Lower lobe of right lung (tissue), 2 donors: ENCODE measurements at places on chromosomes 1 and 21. TPM values are rescaled to one million over a fixed set of nuclear protein-coding genes. Genes with fewer than 3 reads are reported as not detected.

The CELA2B gene
- total RNA-seq = not detected

The PODN gene
- 64.0 TPM for total RNA-seq

DNA sequence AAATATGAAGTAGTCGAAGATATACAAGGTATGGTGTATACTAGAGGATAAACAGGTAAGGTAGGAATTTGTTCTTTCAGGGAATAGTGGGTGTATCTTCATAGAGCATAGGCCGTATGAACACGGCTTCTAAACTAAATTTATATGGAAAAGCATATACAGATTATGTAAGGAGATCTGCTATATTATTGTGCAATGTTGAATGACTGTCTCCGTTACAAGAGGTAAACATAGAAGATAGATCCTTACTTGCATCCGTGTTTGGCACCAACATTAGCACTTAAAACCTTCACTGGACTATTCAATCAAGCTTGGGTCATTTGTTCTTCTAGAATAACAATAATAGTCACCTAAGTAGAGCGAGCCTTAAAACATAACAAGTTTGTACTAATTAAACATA is 45.9 kb downstream of the CLEC20A start:
- no peak overlapping the region for H3K27ac ChIP-seq
- no peak for DNase-seq
- no peak overlapping the region for H3K4me3 ChIP-seq
- peaks cover 33% of the 10 kb centered on the region for H3K36me3 ChIP-seq
- H3K4me1 ChIP-seq = no peaks in the 10 kb centered on the region
- H3K27me3 ChIP-seq = no peaks in the 10 kb centered on the region

DNA sequence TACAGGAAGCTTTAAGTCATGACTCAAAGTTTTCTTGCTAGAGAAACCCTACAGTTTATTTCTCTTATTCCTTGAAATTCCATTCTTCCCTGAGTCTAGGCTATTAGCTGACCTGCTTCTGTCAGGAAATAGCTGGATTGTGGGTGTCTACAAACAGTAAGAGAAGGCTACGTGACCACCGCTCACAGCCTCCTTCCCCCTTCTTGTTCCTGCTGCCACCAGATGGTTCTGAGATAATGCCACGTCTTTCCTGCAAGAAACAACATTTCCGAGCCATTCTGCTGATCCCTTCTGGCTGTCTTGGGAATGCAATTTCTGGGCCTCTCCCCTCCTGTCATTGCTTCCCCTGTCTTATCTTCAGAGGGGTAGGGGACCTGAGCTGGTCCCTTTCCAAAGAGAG is 128.9 kb upstream of the SGIP1 start:
- no peak overlapping the region for H3K27ac ChIP-seq
- no peak for DNase-seq
- no peaks in the 10 kb centered on the region for H3K36me3 ChIP-seq
- H3K4me1 ChIP-seq = peaks cover 11% of the 10 kb centered on the region
- no peak overlapping the region for H3K4me3 ChIP-seq

- H3K4me1 ChIP-seq = peaks cover 96% of the 10 kb centered on the region
- no peak overlapping the region for H3K4me3 ChIP-seq
- DNase-seq = no peak
- peak overlapping the region; percentile 74 for H3K27ac ChIP-seq
- H3K27me3 ChIP-seq = no peaks in the 10 kb centered on the region
Measured at GRCh38 chr1:21909787-21910503, 27.2 kb downstream of the HSPG2 start.

GRCh38 chr1:201419256-201419655 is 2.3 kb downstream of the TNNI1 start:
- H3K27me3 ChIP-seq = no peaks in the 10 kb centered on the region
- H3K36me3 ChIP-seq = no peaks in the 10 kb centered on the region
- H3K4me1 ChIP-seq = no peaks in the 10 kb centered on the region
- no peak for DNase-seq
- no peak overlapping the region for H3K27ac ChIP-seq
- H3K4me3 ChIP-seq = no peak overlapping the region
